ENCODE measurements at places on chromosomes 3 and 15.

DNA sequence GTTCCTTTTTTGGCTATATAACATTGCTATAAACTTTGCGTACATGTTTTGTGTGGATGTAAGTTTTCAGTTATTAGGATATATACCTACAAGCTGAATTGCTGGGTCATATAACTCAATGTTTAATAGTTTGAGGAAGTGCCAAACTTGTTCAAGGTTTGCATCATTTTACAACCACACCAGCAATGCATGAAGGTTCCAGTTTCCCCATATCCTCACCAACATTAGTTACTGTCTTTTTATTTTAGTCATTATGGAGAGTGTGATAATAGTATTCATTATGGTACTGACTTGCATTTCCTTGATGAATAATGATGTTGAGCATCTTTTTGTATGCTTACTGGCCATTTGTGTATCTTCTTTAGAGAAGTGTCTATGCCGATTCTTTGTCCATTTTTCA lies 112.3 kb downstream of the NR1I2 start:
- no peak for DNase-seq

DNA sequence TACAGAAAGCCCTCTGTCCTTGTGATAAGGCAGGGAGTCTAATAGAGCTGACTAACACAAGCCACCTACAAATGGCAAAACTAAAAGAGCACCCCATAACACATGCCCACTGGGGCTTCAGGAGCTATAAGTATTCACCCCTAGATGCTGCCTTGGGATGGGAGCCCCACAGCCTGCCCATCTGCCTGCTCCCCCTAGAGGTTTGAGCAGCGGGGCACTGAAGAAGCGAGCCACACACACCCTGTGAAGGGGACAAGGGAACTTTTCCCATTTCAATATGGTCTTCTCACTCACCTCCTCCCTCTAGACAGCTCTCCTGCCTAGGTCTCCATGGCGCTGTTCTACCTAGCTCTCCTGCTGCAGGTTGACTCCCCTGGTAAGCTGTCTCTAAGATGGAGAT lies 261.0 kb downstream of the SHQ1 start:
- no peak for DNase-seq

DNA sequence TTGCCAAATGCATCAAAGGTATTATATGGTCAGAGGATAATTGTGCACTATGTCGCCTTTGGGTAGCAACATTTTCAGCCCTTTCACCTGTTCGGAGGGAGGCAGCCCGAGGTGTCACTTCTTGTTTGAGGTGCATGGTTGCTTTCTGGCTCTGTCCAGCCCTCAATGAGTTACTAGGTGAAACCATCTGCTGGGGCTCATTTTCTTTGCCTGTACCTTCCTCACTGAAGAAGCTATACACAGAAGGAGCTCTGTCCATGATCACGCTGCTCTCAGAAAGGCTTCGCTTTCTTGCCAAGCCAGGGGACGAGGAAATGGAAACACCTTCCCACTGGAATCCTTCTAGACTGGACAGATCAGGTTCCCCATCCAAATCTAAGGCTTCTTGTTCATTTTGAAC lies 42.7 kb downstream of the ZNF106 start:
- DNase-seq, result no peak

GRCh38 chr3:122332551-122332950 lies 7.5 kb downstream of the CSTA start:
- DNase-seq, result no peak

- no peak for DNase-seq
These were observed 145.1 kb downstream of the SEMA6D start for GRCh38 chr15:47862402-47862801.

DNA sequence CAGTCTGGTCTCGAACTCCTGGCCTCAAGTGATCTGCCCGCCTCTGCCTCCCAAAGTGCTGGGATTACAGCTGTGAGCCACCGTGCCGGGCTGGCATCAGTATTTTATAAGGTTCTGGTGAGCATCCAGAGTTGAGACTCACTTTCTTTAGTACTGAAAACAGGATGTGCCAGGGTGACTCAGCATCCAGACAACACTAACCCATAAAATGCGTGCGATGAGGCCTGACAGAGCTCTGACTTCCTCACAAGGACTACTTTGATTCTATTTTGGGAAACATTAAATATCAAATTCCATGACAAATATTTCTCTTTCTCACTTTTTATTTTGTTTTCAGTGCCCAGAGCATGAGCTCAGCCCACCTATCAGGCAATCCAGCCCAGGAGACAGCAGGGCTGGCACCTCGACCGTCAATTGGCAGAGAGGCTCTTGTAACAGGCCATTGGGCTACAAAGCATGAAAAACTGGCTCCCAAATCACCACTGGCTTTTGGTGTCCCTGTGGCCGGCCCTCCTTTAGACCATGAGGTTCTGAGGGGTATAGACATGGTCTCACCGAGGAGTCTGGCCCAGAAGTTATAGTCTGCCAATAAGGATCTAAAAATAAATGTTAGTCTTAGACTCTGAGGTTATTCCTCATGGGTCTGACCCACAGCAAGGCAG lies 75.0 kb downstream of the FEM1B start:
- no peak for DNase-seq

DNA sequence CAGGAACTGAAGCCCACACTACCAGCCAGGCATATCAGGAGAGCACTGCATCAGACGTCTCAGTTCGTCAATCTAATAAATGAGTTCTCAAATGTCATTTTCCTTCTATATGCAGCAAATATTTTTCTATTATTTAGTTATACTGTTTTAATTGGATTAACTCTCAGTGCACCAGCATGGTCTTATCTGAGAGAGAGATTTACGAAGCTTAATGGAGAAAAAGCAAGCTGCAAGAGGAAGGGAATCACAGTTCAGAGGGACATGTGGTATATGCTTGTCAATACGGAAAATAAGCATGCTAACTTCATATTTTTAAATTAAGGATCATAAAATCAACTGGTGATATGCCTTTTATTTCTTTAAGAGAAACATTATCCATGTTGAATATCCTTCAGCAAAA lies 213.1 kb upstream of the NECTIN3 start:
- no peak for DNase-seq

- no peak for DNase-seq
These were observed 158.4 kb downstream of the LIPC start for GRCh38 chr15:58590236-58590635.

DNA sequence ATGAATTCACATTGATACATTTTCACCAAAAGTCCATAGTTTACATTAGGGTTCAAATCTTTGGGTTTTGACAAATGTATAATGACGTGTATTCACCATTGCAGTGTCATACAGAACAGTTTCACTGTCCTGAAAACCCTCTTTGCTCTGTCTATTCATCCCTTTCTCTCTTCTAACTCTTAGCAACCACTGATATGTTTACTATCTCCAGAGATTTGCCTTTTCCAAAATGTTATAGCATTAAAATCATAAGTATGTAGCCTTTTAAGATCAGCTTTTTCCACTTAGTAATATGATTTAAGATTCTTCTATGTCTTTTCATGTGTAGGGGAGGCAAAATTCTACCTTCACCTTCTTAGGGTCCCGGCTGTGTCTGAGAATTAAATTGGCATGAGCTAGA lies 203.8 kb downstream of the TPRG1 start:
- no peak for DNase-seq

DNA sequence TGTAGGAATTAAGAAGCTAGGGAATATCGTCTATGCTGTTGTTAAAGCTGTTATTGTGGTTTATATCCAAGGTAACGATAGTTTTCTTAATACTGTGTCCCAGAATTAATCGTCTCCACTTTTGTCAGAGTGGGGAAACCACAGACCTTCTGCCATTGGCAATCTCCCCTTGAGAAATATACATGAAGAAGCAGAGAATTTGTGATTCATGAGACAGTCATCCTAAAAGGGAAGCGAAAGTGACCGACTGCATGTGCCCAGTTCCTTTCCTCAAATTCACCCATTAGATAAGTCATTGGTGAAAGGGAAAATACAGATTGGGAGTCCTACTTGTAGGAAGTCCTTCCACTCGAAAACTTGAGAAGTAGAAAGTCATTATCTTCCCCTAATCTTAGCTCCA lies 26.6 kb downstream of the DIPK2A start:
- no peak for DNase-seq

DNA sequence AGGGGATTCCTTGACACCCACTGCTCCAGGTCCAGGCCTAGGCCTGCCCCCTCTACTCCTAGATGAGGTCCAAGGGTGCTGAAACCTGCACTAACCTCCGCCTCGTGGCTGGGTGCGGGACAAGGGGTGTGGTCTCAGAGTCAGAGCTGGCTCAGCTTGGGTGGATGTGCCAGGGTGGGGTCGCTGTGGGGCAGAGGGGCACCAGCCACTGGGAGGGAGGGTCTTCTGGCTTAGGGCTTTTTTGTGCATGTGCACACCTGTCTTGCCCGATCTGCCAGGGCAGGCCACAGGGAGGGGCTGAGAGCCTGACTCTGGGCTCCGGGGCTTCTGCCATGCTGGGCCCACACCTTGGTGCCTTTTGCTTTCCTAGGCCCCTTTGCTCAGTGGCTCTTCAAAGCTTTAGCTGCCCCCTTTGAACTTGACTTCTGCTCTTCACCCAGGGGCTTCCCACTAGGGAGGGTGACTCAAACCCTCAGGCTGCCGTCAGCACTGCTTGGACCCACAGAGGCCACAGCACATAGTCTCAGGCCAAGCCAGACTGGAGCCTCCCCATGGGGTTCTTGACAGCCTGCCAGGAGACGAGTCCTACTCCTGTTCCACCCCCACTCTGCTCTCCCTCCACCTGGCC lies 73.0 kb downstream of the KLF13 start:
- no peak for DNase-seq
